ENCODE measurements at places on chromosomes 6 and 20. TPM values are rescaled to one million over a fixed set of nuclear protein-coding genes. Genes with fewer than 3 reads are reported as not detected.

The DLK2 gene
- total RNA-seq, result 0.28 TPM

The MYLK4 gene
- total RNA-seq, result 0.57 TPM

The OOEP gene
- not detected for total RNA-seq

The MACROD2 gene
- total RNA-seq, result 0.55 TPM

The NKAIN4 gene
- total RNA-seq, result 0.18 TPM

The NFS1 gene
- 25.7 TPM for total RNA-seq

The MEI4 gene
- total RNA-seq, result not detected

The FKBP1C gene
- total RNA-seq, result 0.57 TPM

The KIF25 gene
- not detected for total RNA-seq

The IMPG1 gene
- not detected for total RNA-seq

The CALHM4 gene
- total RNA-seq, result not detected

The COL9A3 gene
- 0.57 TPM for total RNA-seq

The BNIP5 gene
- total RNA-seq, result not detected

The MEP1A gene
- not detected for total RNA-seq

The SYCP2L gene
- total RNA-seq, result 0.09 TPM

The PTCRA gene
- total RNA-seq, result not detected

The TTPAL gene
- 9.2 TPM for total RNA-seq

The EYS gene
- total RNA-seq, result 0.28 TPM

The DNAH8 gene
- total RNA-seq, result 0.09 TPM

The GNMT gene
- not detected for total RNA-seq

The TNXB gene
- 144 TPM for total RNA-seq

The SASH1 gene
- 43.3 TPM for total RNA-seq

The BPIFB4 gene
- total RNA-seq, result not detected

The ZHX3 gene
- total RNA-seq, result 15.9 TPM

The LY6G6D gene
- not detected for total RNA-seq

The TMEM200A gene
- 35.3 TPM for total RNA-seq

The GHRH gene
- total RNA-seq, result not detected

The CCHCR1 gene
- 14.1 TPM for total RNA-seq

The EYA2 gene
- total RNA-seq, result 0.14 TPM

The RHAG gene
- total RNA-seq, result not detected

The MUC22 gene
- total RNA-seq, result not detected

The DAAM2 gene
- 1.9 TPM for total RNA-seq

The KCNQ5 gene
- total RNA-seq, result 1.7 TPM

The HUS1B gene
- 0.83 TPM for total RNA-seq

The INSM1 gene
- not detected for total RNA-seq

The AFDN gene
- total RNA-seq, result 33.3 TPM

The MAFB gene
- total RNA-seq, result under 0.01 TPM

The CFB gene
- total RNA-seq, result 61.2 TPM

The ITPA gene
- 30.3 TPM for total RNA-seq

The WFDC5 gene
- total RNA-seq, result not detected

The ARFGEF3 gene
- total RNA-seq, result under 0.01 TPM

The IL17A gene
- total RNA-seq, result not detected

All from smooth muscle cell of bladder (primary cell).